ENCODE measurements at places on chromosomes 3 and 15.

GRCh38 chr3:149018247-149018646, 26.9 kb downstream of the GYG1 start:
- DNase-seq, result no peak

GRCh38 chr15:56192659-56193442, 50.8 kb downstream of the RFX7 start:
- no peak for DNase-seq

DNA sequence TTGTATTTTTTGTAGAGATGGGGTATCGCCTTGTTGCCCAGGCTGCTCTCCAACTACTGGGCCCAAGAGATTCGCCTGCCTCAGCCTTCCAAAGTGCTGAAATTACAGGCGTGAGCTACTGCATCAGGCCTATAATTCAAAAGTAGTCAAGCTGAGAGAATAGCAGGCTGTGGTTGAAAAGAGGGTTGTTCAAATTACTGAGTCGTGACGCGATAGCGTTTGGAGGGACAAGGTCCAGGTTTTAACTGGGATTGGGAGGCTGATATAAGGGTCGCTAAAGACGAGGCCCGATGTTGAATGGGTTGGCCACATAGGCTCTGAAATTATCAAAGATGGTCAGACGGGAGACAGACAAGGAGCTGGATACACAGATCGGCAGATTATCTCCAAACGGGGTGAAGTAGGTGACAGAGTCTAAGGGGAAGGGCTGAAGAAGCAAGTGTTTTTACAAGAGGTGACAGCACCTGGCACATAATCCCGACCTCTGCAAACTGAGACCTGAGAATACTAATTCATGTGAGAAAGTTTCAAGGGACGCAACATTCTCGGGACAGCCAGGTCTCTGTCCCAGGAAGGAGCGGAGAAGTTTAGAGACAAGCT, 759 bp upstream of the ARID3B start:
- DNase-seq, result no peak

DNA sequence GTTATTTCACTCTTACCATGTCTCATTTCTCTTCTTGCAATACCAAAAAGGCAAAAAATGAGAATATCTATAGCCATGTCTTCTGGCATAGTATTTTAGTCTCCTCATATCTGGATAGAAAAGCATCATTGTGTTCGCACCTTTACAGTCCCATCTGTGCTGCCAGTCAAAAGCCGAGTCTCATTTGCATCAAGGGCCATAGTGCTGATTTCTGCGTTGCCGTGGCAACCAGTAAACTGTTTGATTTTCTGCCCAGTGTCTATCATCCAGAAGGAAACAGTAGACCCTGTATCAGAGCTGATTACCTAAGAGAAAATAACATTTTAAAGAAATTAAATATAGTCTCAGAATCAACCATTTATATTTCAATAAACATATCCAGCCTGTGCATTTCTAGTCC, 86.1 kb upstream of the SERPINI2 start:
- no peak for DNase-seq

DNA sequence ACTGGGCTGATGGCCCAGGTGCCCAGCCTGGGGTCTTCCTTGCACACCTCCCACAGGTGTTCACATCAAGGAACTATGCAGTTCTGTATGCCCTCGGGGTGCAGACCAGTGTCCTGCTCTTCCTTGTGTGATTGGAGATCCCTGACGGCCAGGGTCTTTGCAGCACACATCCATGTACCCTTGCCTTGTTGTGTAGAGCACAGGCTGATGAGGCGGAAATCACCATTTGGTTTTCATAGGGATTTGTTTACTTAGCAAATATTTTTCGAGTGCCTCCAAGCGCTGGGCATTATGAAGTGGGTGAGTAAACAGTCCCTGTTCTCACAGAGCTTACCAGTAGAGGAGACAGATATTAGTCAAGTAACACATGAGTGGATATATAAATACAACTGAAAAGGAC, 209.3 kb upstream of the UMPS start:
- no peak for DNase-seq

GRCh38 chr3:184600685-184601377, 39.2 kb downstream of the EPHB3 start:
- no peak for DNase-seq

GRCh38 chr15:83665480-83665879, 11.6 kb downstream of the ADAMTSL3 start:
- no peak for DNase-seq
